ENCODE measurements at places on chromosomes 13 and 19.

GRCh38 chr19:924553-925086, 1.2 kb upstream of the ARID3A start:
- DNase-seq, result no peak

DNA sequence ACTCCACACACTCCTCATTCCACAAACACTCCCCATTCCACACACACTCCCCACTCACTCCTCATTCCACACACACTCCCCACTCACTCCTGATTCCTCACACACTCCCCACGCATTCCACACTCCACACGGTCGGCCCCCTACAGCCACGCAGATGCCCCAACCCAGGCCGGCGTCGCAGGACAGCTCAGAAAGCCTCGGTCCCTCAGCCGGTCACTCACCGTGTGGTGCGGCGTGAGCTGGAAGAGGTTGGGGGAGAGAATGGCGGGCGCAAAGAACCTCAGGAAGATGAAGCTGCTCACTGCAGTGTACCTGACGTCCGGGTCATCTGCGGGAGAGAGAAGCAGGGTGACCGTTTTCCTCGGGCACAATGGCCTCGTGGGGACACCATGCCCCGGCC, 39.0 kb upstream of the C13orf46 start:
- no peak for DNase-seq

DNA sequence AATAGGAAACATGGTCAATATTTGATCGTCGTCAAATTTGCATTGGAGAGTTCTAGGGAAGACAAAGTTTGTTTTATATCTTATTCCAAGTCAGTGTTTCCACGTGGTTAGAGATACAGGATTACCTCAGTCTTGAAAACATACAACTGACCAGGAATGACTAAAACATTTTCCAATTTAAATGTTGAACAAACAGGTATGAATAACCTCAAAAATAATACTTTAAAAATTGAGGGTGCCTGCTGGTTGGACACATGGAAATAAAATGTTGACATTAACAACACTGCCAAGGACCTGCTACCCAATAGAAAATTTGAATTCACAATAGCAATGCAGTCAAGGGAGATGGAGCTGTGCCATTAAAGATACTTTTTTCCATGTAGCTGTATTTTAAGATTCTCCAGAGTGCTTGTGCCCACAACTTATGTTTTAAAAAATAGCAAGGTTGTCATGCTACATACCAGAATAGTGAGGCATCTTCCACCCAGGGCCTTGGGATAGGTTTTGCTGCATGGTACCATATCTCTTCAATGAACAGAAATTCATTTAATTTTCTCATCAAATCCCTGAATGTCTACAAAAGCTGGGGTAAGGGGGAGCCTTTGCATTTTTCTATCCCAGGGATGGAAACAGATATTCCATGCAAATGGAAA, 260.8 kb downstream of the EFNB2 start:
- DNase-seq, result no peak

DNA sequence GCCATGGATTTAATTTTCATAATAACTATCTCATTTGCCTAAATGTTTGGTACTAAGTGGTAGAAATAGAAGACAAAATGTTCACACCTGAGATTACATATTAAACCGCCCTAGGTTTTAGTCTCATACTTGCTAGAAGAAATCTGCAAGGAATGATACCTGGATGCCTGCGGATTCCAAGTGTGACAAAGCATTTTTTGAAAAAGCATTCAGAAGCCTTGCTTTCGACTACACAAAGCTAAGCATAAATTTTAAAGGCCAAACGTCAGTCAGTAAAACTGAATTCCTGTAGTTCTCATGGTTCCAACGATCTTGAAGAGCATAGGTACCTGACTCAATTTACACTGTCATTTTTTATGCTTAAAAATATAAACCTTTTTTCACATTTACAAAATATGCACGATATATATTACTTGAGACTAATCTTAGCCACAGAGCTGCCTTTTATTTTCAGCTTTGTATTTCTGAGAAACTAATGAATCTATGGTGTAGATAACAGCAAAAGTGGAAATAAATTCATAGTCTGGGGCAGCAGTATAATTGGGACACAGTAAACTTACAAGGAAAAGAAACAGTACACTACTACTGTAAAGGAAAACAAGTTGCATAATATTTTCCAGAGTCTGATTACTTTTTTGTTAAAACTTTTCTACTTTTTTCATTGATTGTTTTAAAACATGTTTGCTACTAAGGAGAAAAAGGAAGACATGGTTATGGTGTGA, 1.2 kb upstream of the LRRC63 start:
- DNase-seq, result no peak

DNA sequence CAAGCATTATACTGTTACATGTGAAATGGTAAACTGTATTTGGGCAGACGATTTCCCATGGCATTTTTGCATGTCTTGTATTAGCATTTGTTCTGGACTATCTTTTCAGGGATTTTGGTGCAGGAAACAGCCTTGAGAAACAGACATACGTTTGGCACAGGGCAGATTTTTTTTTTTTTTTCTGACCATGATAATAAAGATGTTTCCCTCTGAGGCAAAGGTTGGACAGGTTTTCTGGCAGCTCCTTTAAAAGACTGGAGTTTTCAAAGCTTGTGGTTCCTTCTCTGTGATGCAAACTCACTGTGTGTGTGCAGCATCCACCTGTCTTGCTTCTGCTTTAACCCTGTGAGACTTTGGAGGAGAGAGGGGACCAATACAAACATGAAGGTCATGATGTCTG, 63.0 kb downstream of the NBEA start:
- DNase-seq, result peak; percentile 4

DNA sequence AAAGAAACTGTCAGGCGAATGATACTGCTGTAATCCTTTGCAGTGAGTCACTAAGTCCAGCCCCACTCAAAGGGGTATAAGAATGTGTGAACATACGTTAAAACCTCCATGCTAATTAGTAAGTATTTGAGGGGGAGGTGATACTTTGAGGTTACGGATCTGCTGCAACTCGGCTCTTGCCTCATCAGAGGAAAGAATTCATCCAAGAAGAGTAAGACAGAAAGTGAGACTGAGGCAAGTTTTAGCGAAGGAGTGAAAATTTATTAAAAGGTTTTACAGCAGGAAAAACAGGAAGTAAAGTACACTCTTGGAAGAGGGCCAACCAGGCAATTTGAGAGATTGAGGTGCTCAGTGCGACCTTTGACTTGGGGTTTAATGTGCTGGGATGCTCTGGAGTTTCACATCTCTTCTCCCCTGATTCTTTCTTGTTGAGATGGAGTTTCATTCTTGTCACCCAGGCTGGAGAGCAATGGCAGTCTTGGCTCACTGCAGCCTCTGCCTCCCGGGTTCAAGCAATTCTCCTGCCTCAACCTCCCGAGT, 9.8 kb downstream of the CLEC4M start:
- no peak for DNase-seq

GRCh38 chr13:91280801-91281200, 66.7 kb upstream of the MIR17HG start:
- no peak for DNase-seq

DNA sequence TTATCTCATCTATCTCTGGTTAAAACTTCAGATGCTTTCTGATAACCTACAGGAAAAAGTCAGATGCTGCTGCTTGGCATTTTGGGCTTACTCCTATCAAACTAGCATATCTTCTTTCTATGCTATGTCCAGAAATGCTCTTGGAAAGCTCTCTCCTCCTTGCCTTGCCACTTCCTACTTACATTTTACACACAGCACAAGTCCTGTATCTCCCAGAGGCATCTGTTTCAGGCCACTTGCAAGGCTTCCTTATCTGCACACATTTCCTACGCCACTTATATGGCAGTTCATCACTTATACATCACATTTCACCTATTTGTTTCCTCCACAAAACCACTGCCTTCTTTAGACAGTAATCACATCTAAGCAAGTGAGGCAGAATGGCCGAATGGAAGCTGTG, 220.3 kb downstream of the DNAJC15 start:
- no peak for DNase-seq

DNA sequence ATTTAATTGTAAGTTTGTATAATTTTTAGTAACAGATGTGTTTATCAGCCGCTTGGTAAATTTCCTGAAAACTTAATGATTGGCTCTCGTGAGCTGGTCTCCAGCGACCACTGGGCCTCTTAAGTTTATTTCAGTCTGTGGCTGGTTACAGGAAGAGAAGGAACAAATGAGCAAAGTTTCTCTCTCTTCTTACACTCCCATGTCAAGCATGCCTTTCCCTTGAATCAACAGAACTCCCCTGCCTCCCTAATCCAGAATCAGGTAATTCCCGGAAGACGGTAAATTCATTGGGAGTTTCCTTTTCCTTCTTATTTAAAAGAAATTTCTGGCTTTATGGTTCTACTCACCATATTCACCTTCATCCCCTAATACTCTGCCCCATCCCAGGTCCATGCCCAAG, 52.5 kb upstream of the POMP start:
- no peak for DNase-seq

DNA sequence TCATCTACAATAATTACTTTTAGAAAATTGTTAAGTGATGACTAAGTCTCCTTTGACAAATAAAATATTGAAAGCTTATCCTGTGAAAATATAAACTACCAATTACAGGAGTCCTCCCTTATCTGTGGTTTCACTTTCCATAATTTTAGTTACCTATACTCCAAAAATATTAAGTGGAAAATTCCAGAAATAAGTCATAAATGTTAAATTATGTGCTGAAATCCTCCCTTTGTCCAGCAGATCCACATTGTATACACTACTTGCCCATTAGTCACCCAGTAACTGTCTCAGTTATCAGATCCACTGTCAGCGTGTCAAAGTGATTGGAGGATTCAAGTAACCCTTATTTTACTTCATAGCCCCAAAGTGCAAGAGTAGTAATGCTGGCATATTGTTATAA, 98.1 kb downstream of the SERP2 start:
- no peak for DNase-seq

DNA sequence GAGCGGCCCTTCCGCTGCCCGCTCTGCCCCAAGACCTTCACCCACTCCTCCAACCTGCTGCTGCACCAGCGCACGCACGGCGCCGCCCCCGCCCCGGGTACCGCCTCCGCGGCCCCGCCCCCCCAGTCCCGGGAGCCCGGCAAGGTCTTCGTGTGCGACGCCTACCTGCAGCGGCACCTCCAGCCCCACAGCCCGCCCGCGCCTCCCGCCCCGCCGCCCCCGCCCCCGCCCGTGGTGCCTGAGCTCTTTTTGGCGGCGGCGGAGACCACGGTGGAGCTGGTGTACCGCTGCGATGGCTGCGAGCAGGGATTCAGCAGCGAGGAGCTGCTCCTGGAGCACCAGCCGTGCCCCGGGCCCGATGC, 3.2 kb upstream of the NAT14 start:
- DNase-seq, result no peak

DNA sequence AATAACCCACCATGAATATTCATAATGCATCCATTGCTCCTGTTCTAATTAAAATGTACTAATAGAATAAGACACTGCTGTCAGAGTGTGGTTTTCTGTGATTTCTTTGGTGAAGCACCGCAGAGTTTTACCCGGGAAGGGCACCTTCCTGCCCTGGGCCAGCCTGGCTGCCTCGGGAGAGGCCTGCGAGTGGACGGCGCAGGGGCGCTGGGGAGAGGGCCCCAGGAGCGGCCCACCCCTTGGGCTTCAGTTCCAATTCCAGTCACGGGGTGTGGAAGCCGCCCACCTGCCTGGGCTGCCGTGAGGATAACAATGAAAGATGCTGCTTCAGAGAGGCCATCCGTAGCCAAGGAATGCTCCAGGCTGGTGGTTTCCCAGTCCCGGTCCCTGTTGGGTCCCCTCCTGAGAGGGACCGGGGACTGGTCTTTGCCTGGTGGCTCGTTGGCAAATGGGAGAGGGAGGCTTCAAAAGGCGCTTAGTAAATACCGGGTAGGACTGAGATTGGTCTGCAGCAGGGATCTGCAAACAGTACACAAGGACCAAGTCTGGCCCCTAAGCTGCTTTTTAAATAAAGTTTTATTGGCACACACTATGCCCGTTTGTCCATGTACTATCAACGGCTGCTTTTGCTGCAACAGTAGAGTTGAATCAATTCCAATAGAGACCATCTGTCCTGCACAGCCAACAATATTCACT, 18.0 kb downstream of the TCF3 start:
- no peak for DNase-seq

DNA sequence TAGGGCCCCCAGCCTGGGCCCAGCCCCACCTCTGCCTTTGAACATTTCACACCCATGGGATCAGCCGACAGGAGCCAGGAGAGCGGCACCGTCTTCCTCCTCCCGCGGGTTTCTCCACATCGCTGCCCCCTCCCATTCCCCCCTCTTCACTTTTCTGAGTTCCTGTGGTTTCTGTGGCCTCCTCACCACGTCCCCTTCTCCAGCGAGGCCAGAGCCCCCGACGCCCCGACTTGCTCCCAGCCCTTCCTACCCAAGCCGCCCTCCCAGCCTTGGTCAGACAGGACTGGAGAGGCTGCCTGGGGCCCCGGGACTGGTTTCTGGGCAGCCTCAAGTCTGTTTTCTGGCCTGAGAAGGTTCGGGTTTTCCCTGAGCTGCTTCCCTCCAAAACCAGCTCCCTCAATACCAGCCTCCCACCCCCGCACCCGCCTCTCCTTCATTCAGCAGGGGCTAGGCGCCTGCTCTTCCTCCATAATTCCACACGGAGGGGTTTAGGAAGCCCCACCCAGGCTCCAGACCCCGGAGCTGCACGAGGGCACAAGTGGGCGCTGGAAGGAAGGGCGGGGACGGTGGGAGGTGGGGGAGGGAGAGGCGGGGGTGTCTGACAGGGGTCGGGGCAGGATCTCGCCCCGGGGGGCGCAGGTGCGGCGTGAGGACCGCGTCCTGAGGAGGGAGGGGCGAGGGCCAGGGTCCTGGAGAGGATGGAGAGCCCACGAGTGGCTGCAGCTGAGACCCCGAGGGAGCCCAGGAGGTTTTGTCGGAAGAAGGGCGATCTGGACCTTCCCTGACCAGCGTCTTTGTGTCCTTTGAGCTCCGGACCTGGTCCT, 4.0 kb upstream of the SIGLEC10 start:
- DNase-seq, result no peak

DNA sequence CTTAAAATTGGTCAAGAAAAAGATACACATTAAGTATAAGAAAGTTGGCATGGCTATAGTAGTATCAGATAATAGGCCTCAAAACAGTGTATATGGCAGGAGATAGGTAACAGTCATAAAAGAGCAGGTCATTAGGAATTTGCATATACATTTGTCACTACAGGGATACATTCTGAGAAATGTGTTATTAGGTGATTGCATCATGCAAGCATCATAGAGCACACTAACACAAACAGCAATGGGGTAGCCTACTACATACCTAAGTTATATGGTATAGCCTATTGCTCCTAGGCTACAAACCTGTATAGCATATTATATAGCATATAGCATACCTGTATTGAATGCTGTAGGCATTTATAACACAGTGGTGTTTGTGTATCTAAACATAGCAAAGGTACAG, 6.2 kb upstream of the ZNF529 start:
- no peak for DNase-seq
